ENCODE measurements at places on chromosomes 5 and 9.
A peak's percentile ranks its signal among the peaks of the same experiment; 100 is the strongest.

GRCh38 chr5:28430565-28431178 lies 1392.3 kb upstream of the CDH9 start:
- DNase-seq = no peak

DNA sequence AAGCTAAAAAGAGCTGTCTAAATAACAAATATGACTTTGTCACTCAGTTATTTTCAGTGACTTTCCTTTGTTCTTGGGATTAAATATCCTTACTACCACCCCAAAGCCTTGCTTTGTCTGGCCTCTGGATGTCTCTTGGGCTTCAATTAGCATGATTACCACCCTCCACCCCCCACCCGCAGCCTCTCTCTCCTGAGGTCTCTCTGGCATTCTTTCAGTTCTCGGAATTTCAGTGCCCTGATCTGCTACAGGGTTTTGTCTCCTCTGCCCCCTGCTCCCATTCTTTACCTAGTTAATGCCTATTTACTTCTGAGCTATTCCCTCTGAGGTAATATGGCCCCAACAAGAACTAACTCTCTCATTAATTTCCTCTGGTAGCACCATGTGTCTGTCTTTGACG lies 376.4 kb downstream of the DEPDC1B start:
- no peak for DNase-seq

DNA sequence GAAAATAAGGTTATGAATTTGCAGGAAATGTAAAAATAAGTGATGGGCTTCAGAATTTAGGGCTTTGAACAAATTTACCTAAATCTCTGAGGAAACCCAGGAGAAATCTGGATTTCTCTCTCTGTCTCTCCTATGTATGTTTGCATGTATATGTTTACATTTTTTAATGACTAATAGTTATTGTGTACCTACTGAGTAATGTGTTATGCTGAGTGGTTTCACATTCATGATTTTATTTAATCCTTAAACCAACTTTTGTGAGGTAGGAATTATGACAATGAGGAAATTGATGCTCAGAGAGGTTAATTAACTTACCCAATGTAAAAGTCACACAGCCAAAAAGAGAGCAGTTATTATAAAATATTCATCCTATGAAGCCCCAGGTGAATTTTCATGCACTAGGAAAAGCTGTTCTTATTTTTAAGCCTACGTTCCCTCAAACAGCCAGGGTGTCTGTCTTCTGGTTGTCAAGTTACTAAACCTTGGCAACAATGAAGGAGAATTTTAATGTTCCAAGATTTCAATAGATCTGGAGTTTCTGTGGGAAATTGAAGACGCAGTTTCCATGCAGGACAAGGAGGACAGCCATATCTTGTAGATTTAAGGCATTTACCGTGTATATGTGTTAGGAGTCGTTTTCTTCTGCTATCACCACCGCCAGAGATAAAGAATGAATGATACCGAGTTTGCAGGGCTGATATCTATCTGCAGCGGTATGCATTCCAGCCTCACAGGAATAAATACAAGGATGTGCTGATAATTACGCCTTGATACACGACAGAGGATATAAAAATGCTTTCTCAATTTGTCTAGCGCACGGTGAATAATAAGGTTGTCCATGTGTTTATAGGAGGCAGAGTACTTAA lies 484.8 kb downstream of the ZSWIM6 start:
- DNase-seq = no peak

GRCh38 chr9:108549184-108549583 lies 306.6 kb downstream of the ACTL7B start:
- DNase-seq = no peak

DNA sequence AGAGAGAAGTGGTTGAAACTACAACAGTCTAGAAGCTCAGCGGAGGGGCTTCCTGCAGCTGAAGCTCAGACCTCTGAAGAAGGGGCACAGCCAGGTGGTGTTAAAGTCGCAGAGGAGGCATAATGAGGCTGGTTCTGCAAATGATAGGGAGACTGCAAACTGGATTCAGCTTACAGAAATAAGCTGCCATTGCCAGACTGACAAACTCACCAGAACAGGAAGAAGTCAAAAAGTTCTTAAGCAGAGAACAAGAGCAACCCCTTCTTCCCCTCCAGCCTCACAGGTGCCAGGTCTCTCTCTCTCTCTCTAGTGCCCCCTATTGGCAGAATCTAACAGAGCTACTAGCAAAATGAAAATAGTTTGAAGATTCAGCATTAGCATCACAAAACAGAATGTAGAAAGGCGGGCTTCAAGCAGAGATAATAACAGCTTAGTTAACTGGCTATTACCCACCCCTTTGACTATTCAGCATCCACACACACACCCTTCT lies 76.7 kb downstream of the GRAMD2B start:
- no peak for DNase-seq

DNA sequence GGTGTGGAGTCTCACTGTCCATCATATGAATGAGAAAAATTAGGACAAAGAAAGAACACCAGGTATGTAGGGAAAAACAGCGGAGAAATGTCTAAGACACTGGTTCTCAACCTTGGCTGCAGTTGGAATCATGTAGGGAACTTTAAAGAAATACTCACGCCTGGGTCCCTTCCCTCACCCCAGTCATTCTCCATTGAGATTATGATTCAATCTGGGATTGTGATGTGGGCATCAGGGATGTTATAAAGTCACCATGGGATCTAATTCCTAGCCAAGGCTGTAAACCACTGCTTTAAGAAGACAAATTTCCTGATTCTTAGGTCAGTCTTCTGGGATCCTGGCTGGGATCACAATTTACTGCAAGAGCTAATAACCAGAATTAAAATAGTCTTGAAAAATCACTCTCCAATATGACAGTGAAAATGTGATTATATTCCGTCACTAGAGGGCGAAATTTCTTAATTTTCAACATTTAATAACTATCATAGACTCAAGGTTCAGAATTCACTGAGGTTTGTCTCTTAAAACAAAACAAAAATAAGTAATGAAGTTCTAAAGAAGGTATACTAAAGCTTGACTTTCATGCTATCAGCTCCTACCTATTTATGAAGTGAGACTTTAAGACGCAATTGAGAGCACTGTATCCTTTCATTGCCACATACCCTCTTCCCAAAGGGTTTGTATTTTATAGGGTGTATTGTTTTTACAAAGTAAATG lies 60.5 kb downstream of the GLDC start:
- DNase-seq = no peak

- DNase-seq = peak; percentile 63
Observed at GRCh38 chr9:100505564-100506159, 32.7 kb downstream of the TMEFF1 start.

DNA sequence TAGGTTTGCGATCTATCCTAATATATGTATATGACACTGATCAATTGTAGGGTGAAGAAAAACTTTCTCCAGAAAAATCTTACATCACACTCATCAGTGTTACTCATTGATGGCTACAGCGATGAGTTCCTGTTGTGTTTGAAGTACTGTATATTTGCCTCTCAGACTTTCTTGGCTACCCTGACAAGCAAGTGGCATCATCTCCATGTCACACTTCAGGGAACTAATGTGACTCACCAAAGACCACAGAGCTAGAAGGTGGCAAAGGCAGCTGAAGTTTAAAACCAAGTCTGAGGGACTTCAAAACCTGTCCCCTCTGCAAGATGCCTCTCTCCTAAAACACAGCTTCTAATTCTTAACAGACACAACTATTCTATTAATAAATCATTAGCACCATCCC lies 451.4 kb downstream of the CTNND2 start:
- DNase-seq = no peak

- DNase-seq = no peak
Observed at GRCh38 chr5:171410181-171410580, 9.3 kb upstream of the FGF18 start.

DNA sequence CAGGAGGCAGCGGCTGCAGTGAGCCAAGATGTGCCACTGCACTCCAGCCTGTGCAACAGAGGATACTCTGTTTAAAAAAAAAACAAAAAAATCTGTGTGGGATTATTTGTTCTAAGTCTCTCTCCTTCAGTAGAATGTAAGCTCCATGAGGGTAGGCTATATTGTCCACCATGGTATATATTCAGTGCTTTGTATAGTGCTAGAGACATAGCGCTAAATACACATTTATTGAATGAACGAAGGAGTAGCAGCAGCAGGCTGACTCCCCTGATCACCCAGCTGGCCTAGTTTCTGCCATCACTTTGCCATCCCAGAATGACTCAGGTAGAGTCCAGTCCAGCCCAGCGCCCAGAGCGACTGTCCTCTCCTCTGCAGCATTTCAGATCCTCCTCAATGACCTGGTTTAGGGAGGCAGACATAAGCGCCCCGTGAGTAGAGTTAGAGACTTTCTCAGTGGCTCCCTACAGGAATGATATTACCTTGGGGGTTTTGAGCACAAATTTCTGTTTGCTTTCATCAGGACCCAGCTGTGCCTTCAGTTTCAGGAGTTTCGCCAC lies 716 bp downstream of the HARS1 start:
- no peak for DNase-seq

GRCh38 chr5:65577141-65577540 lies 14.0 kb downstream of the PPWD1 start:
- DNase-seq = no peak

- no peak for DNase-seq
Observed at GRCh38 chr9:112731971-112732370, 14.1 kb upstream of the INIP start.

DNA sequence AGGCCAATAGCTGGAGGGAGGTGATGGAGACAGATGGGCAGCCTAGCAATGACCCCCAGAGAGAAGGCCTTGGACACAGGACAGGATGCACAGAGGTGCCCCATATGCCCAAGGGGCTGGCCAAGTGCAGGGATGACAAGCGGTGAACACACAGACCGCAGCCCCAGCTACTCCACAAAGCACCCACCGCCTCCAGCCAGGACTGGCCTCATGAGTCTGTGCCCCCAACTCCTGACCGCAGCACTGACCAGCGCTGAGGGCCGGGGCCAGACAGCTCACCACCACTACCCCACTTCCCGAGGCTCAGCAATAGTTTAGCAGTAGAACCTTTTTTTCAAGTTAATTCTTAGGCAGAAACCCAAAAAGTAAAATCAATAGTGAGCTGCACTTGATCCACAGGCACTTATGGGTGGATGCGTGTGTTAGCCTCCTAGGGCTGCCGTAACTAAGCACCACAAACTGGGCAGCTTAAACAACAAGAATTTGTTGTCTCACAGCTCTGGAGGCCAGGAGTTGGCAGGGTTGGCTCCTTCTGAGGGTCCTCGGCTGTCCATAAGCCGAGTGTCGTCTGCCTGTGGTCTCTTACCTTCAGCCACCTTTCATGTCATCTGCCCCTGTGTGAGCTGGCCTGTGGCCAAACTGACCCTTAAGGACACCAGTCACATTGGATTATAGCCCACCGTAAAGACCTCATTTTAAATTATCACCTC lies 14.1 kb downstream of the ROR2 start:
- no peak for DNase-seq

DNA sequence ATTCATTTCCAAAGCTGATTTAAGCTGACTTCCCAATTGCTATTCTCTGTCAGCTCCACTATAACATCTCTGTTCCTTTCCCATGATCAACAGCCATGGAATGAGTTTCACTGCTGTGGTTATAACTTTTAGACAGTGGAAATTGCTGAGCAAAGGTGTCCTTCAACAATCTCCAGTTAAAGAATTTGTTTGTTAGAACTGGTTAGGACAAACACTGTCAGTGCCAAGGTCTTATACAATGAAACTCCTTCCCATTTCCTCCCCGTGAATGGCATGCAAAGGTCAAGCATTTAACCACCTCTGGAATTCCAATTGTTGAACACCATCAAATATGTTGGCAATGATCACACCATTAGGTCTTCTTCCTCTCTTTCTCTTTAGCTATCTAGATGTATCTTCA lies 45.7 kb upstream of the GHR start:
- DNase-seq = no peak

GRCh38 chr9:135554718-135555117 lies 6.8 kb upstream of the PAEP start:
- no peak for DNase-seq

GRCh38 chr5:91433861-91434260 lies 50.7 kb upstream of the ARRDC3 start:
- DNase-seq = no peak

Data from stimulated activated CD8-positive, alpha-beta memory T cell treated with anti-CD3 and anti-CD28 coated beads, Interleukin-7, amount 100 ng/mL, for 48 hours (primary cell).